HT-29 (cell line): ENCODE measurements at places on chromosomes 1 and 21.

GRCh38 chr21:45154511-45155508 lies 80.4 kb downstream of the ADARB1 start:
- no peak for DNase-seq

DNA sequence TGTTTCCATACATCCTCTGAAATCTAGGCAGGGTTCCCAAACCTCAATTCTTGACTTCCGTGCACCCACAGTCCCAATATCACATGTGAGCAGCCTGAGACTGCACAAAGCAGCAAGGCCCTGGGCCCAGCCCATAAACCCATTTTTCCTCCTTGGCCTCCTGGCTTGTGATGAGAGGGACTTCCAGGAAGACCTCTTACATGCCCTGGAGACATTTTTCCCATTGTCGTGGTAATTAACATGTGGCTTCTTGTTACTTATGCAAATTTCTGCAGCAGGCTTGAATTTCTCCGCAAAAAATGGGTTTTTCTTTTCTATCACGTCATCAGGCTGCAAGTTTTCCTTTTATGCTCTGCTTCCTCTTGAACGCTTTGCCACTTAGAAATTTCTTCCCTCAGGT lies 3.3 kb upstream of the PIGK start:
- DNase-seq = no peak

GRCh38 chr1:45928486-45929205 lies 125.2 kb downstream of the MAST2 start:
- DNase-seq = no peak

DNA sequence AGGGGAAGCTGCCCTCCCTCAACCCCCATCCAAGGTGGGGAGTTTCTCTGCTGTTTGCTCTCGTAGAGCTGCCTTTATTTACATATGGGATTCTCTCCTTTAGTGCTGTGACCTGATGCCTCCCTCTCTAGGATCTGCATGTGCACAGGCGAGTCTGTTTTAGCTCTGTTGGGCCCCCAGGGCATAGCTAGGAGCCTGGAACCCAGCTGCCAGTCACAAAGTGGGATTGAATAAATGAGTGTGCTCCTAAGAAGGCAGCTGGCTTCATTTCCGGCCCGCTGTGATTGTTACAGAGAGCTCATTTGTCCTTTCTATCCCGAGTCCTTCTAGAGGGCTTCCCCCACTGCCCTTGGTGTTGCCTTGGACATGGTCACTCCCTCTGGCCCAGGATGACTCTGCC lies 176.6 kb downstream of the GRIK3 start:
- no peak for DNase-seq

DNA sequence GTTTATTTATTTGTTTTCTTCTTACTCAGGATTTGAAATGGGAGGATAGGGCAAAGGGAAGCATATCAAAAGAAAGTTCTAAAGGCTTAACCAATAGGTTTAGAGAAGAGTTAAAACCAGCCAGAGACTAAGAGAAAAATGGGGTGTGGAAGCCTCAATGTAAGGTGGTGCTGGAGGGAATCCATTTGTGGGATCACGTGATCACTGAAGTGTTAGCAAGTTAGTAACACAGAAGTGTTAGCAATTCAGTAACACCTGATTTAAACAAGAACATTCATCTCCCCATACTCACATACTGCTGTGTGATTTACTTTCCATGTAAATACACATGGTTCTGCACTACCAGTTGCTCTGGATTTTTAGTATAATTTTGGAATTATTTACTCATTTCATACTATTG lies 451.2 kb downstream of the DISC1 start:
- DNase-seq = no peak

DNA sequence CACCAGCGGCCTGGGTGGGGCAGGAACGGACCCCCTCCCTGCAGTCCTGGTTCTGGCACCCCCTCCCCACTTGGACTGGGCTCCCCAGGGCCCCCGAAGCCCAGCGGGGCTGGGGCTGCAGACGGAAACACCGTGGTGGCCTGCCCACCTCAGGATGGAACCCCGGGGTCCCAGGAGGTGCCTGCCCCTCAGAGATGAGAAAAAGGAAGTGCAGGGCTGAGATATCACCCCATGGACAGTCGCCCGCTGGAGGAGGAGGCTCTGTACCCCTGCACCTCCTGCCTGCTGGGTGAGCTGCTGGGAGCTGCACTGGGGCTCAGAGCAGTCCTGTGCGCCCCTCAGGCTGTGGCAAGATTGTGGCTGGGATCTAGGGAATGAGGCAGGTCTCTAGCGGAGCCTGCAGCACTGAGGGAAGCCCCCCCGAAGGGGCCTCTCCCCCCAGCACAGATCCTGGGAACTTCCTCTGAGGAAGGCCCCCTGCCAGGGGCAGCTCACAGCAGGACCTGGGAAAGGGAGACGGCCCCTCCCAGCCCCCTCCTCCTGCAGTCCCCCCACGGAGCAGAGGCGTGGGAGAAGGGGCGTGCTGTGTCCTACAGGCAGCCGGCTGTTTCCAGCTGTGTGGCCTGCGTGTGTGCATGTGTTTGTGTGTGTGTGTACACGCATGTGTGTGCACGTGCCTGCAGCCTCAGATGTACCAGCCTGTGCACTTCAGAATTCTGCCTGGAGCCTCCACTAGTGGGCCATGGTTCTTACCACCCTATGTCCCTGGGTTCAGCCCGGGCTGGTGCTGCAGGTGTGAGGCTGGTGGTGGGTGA lies 6.9 kb downstream of the AGRN start:
- DNase-seq = no peak

GRCh38 chr1:24702511-24703293 lies 42.5 kb upstream of the CLIC4 start:
- DNase-seq = no peak

DNA sequence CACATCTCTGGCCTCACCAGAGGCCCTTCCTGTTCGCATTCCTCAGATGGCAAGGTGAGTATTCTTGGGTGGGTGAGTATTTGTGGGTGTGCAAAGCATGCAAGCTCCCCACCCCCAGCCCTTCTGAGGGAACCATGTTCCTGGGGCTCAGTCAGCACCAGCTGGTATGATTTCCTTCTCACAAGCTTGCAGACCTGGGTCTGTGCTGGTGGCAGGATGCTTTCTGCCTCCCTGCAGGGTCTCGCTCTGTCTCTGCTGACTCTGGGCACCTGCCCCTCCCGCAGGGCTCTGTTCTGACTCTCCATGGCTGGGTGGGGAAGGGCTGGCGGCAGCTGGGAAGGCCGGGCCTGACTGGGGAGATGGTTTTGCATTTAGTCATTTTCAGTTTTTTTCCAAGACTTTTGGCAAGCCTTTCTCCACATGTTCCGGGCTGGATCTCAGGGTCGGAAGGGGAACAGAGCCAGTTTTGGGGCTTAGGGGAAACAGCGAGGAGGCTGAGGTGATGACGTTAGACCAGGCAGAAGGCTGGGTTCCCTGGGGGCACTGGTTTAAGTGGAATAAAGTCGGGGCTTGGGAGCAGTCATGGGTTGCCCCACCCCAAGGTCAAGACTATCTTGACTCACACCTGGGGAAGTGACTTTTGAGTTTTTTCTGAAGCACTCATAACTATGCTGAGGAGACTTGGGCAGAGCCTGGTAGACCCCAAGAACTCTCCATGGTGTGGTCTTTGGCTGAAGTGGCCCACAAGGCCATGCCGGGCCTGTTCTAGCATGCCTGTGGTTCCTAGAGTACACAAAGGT lies 6.2 kb downstream of the RASSF5 start:
- peak; percentile 75 for DNase-seq

GRCh38 chr1:218658899-218659298 lies 313.8 kb downstream of the TGFB2 start:
- DNase-seq = peak; percentile 39

- no peak for DNase-seq
Measured at GRCh38 chr21:36134803-36135390, at the start of gene CBR3. TSS of gene CBR3 (plus strand) at chr21:36135079. CDS start at chr21:36135193, 114 bp downstream.

DNA sequence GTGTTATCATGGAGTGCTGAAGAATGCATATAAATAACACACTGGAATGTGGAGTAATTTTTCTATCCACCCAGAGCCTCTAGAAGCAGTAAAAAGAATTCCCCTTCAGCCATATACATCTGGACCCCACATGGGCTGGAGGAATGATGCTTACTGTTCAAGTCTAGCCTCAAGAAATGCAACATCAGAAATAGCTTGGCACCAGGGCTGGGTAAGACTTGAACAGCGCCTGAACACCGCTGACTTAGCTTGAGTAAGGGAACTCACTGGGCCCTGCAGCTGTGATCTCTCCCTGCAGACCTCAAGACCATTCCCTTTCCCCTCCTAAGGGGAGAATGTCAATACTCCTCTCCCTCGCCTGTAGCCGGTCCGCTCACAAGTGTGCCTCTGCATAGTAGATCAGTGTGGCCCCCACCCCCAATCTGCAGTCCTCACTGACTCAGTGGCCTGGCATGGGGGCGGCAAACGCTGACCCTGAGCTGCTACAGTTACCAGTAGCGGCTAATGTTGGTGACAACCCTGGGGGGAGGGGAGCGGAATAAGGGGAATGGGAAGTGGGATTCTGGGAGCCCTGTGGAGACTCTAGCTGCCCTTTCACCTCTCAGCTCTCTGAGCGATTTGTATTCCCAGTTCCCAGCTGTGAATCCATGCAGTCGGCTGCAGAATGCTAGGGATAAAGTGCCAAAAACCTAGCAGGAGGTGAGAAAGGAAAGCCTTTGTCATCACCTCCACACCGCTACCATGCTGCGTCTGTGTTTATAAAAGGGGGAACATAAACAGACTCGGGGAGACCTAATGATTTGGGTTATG lies 483.9 kb downstream of the DISC1 start:
- no peak for DNase-seq

- no peak for DNase-seq
Measured at GRCh38 chr21:29359718-29360117, 61.0 kb downstream of the BACH1 start.

GRCh38 chr1:14914351-14914988 lies 239.1 kb upstream of the TMEM51 start:
- DNase-seq = no peak

DNA sequence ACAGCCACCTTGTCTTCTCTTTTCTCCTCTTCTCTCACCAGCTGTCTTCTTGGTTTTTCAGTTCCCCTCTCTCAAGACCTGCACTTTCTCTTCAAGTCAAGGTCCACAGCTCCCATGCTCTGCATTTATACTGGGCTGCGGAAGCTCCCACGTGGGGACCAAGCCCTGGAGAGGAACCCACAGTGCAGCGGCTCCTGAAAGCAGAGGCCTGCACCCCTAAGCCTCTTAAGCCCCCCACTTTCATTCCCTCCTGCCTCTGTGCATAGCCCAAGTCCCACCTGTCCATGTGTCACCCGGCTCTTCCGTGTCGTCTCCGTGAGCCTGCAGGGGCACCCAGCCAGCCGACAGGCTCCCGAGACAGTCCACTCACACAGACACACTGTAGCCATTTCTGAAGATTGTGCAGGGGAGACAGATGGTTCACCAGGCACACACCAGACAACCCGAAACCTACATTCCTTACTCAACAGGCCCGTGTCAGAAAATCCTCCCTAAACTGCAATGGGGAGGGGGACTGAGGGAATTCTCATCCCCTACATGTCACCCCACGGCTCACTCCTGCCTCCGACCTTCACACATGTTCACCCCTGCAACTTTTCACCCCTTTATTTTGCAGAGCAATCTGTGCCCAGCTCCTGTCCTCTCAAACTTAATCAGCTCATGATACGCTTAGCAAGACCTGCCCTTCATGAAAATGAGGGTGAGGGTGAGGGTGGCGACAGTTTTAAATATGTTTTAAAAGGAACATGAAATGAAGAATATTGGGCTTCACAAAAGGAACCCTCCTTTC lies 6.3 kb downstream of the MX2 start:
- no peak for DNase-seq

DNA sequence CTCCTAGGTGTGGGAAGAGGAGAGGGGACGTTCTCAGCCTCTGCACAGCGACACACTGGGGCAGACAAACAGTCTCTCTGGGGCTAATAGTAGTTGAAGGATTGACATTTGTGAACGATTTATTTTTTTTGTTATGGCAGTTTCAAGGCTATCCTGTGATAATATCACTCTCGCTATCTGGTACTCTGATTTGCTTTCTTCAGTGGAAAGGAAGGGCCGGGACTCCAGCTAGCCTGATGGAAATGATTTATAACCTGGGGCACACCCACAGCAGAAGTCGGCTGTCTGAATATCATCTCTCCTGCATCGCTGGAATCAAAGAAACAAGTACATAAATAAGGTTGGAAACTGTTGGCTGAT lies 122.7 kb downstream of the KCNN3 start:
- DNase-seq = no peak

GRCh38 chr1:212600980-212601379 lies 7.6 kb upstream of the ATF3 start:
- DNase-seq = no peak

- no peak for DNase-seq
Measured at GRCh38 chr1:26960625-26960966, 328 bp upstream of the KDF1 start.

GRCh38 chr1:158076441-158076840 lies 83.0 kb downstream of the KIRREL1 start:
- no peak for DNase-seq

- DNase-seq = peak; percentile 90
Measured at GRCh38 chr1:27388337-27389005, 4.0 kb upstream of the GPR3 start.

DNA sequence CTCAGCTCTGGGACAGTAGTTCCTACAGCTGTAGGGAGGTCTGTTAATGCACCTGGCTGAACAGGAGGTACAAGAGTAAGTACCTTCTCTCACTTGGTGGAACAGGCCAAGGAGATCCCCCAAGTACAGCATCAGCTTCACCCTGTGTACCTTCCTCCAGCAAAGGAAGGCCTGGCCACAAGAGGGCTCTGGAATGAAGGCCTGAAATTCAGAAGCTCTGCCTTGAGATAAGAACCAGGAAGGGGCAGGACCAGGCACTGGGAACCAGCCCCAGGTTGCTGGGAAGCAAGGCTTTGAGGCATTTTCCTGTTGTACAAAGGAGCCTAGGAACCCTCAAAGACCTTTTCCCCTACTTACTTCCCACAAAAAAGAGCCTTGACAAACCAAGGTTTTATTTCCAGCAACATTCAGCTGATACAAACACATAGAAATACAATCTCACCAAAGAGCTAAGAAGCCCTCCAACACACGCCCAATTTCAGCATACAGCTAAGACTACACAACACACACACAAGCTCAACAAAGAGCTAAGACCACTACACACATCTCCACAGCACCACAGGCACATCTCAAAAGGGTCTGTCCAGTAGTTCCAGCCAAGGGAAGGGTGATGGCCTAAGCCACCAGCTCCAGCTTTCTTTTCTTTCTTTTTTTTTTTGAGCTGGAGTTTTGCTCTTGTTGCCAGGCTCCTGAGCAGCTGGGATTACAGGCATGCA lies 23.5 kb downstream of the F11R start:
- peak; percentile 81 for DNase-seq

DNA sequence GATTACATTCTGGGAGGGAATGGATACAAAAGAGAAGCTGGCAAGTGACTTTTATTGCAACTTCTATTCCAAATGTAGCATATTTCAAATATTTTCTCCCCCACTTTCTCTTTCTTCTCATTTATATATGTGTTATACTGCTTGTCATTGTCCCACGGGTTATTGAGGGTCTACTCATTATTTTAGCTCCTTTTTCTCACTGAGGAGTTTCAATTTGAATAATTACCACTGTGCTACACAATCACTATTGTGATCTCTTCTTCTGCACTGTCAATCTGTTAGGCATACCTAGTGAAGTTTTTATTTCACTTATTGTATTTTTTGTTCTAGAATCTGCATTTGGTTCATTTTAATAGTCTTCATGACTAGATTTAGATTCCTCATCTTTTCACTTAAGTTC lies 339.7 kb downstream of the PTPRC start:
- DNase-seq = no peak
